Substantia nigra (tissue), 51 donors: ENCODE measurements at places on chromosomes 2 and 18.

- no peak for DNase-seq
Observed at GRCh38 chr2:120300385-120300784, 45.6 kb upstream of the INHBB start.

DNA sequence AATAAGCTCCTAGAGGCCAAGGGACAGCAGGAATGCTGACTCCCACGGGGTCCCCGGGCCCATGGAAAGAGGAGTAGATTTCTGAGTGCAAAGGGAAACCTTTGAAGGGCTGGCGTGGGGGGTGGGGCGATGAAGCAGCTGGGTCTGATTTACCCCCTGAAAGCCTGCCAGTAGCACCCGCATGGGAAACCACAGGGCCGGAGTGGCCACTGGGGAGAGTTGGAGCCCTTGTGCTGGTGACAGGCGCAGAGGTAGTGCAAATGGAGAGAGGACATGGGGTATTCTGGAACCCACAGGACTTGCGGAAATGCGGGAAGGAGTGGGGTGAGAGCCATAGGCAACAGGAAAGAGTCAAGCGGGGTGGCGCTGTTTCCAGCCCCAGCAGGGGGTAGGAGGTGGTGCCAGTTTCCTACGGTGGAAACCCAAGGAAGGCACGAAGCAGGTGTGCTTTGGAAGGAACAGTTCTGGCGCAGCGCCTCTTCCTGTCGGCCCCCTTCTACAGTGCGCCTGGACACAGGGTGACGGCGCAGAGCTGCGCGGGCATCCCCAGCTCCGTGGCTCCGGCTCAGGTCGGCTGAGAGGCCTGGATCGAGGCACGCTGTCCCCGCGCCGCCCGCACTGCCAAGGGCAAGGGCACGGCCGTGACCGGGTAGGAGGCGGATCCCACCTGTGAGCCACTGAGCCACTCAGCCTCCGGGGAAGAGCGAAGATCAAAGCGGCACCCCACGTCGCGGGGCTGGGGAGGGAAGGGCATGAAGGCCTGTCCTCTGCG lies 149.0 kb upstream of the GLI2 start:
- no peak for DNase-seq

DNA sequence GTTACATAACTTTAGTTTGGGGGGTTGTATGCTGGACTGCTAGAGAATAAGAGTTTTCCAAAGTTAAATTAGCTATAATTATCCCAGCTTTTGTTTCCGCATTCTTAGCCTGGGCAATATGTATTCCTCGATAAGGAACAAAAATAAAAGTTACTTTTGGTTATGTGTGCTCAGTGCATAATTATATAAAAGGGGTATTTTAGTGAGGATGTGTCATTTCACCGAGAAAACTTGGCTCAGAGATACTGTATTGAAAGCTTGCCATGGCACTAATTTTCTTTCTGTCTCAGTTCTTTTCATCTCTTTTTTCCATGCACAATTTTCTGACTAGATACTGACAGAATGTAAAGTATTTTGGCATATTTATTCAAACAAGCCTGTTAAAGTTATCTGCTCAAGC lies 28.2 kb downstream of the ARHGAP15 start:
- no peak for DNase-seq

- DNase-seq, result peak; percentile 62
Observed at GRCh38 chr2:207711750-207712530, 500 bp downstream of the CCNYL1 start.

DNA sequence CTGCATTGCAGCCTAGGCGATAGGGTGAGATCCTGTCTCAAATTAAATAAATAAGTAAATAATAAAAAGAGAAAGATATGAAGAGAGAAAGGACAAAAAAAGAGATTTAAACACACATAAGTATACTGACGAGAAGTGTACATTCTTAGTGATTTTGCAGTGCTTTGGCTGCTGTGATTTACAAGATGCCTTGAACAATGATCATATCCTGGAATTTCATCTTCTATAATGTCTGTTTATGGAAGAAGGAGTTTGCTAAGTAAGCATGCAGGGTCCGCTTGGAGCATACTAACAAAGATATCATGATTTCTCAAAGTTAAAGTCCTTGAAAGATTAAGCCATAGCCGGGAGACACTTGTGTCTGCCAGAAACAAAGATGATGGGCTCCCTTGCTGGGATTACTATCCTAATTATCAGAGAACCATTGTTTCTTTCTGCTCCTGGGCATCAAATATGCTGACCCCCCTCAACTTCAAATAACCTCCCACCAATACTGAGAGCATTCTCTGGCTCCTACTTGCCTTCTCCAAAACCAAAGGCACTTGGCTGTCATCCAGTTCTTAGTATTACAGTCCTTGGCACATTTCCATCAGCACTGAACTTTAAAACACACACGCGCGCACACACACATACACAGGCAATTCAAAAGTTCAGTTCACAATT lies 47.5 kb upstream of the STAM2 start:
- no peak for DNase-seq

GRCh38 chr2:239570216-239570925 lies 169.6 kb upstream of the HDAC4 start:
- DNase-seq, result no peak

DNA sequence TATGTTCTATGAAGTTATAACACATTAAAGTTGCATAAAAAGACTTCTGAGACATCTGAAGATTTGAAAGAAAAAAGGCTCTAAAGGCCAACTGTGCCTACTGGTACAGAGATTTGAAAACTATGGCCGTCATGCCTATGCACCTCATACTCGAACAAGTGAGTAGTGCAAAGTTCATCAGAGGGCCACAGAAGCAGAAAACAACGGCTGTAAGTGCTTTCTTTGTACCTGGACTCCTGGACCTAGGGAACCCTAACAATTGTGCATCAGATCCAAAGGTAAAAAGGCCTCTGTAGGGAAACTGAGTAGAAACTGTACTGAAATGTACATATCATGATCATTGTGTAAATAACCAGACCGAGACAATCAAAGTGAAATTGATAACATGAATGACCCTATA lies 230.4 kb upstream of the CHST9 start:
- DNase-seq, result no peak

- DNase-seq, result no peak
Observed at GRCh38 chr2:12684471-12684936, 32.2 kb upstream of the TRIB2 start.

DNA sequence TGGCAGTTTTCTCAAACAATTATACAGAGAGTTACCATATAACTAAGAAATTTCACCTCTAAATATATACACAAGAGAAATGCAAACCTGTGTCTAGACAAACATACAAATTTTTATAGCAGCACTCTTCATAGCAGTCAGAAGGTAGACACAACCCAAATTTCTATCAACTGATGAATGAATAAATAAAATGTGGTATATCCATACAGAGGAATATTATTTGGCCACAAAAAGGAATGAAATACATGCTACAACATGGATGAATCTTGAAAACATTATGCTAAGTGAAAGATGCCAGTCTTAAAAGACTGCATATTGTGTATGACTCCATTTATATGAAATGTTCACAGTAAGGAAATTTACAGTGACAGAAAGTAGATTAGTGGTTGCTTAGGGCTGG lies 30.6 kb upstream of the KDM3A start:
- DNase-seq, result no peak

GRCh38 chr18:11577271-11578112 lies 31.9 kb upstream of the SLC35G4 start:
- no peak for DNase-seq

DNA sequence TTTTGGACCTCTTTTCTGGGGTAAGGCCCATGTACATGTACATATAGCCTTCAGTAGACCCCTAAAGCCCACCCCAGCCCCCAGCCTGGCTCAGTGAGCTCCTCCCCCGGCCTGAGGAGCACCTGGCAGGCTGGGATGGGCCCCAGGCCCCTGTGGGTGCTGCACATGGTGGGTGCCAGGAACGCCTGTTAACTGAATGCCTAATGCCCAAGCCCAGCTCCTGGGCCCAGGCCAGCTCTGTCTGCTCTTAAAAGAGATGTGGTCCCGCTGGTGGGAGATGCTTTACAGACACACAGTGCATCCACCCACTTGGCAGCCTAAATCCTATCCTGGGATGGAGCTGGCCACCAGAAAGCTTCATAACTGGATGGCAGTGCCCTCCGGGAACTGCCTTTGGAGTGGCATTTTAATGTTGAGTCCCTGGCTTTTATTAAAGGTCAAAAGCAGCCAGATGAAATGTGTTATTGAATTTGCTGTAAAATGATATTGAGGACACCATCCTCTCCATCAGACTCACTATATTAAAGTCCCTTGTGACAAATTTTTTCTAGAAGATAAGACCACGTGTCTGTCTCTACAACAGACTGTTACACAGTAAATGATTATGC lies 7.7 kb upstream of the OXER1 start:
- no peak for DNase-seq

DNA sequence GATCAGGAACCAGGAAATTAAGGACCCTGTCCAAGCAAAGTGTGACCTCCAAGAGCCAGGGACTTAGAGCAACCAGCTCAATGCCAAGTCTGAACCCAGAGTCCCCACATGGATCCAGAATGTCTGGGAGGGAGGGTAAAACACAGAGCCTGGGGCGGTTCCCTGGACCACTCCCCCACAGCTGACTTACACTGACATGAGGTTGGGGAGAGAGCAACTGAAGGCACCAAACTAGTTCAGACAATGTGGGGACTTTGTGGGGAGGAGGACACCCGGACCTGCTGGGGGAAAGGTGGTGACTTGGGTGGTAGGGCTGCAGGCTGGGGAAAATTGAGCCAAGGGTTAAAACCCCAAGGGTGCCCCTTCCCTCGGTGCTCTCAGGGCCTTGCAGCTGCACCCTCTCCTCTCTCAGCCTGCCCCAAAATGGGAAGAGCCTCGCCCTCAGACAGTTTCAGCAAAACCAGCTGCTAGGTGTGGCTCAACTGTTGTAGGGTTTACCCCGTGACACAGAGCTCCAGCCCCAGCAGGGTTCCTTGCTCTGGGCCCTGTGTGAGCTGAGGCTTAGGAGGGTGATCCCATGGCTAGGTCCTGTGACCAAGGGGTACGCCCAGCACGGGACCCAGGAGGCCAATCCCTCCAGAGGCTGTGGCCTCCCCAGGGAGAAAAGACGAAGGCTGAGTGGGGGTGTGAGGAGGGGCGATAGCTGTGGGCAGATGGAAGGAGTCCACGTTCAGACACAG lies 28.6 kb downstream of the MARCO start:
- DNase-seq, result no peak

DNA sequence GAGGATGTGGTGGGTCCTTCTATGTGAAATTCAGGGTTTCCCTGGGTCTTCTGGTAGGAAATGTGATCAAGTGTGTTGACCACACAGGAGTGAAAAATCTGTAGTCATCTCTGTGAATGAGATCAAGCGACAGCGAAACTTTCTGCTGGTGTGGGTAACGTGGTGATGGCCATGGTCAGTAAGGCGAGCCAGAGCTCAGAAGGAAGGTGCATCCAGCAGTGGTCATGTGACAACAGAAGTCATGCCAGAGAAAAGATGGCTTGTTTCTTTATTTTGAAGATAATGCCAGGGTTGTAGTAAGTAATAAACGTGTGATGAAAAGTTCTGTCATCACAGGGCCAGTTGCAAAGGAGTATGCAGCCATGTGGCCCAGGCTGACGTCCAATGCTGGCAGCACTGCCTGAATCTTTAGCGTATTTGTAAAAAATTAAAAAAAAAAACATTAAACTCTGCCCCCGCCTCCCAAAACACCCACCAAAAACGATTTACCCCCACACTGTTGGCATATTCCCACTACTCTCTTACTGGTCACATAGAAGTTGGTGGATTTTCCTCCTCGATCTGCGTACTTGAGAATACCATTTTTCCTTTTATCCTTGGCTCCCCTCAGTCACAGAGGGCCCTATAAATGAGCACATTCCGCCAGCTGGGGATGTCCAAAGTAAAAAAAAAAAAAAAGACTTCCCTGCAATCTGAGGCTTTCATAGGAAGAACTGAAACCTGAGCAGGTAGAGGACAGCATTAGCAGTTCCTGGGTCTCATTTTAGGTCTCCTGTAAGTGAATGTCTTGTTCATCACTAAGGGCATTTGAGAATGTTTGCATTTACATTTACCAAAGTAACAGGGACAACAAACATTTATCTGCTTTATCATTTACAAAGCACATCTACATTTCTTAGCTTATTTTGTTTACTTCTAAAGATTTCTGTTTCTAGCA lies 70.6 kb downstream of the SLC4A3 start:
- DNase-seq, result no peak

DNA sequence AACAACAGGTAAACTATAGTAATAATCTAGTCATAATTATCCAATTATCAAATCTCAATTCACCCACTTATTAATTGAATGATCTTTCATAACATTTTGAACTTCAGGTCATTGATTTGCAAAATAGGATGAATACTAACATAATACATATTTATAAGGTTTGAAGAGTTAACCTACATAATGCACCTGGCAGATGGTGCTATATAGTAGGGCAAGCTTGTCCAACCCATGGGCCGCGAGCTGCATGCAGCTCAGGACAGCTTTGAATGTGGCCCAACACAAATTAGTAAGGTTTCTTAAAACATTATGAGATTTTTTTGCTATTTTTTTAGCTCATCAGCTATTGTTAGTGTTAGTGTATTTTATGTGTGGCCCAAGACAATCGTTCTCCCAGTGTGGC lies 815.8 kb upstream of the ID2 start:
- no peak for DNase-seq

DNA sequence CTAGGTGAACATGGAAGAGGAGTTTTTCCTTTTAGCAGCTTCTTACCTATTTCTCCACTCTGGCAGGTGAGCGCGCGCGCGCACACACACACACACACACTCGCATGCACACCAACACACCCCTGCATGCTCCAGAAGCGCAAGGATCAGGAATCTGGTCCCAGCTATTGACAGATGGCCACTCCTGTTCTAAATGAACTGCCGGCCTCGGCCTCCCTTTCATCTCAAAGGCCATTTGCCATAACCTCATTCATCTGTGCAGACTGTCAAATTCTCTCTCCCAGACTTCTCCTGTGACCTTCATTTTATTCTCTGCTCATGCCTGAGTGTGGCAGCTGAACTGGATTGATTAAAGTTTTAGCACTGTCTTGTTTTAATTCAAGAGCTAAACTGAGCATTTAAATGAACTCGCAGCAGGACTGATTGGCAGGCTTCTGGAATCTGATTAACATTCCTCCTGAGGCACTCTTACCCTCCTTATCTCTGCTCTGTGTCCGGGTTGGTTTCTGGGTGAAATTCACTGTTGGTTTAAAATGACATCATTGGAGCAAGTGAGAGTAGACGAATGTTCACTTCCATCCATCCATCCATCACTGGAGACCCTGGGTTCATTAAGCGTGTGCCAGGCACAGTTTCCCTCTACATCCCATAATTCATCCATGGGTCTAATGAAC lies 58.8 kb downstream of the FECH start:
- DNase-seq, result no peak
